SW480 (cell line): ENCODE measurements at places on chromosomes 2 and 18.
A peak's percentile ranks its signal among the peaks of the same experiment; 100 is the strongest.

- no peak for DNase-seq
Measured at GRCh38 chr2:108219688-108220087, 20.1 kb upstream of the SULT1C3 start.

DNA sequence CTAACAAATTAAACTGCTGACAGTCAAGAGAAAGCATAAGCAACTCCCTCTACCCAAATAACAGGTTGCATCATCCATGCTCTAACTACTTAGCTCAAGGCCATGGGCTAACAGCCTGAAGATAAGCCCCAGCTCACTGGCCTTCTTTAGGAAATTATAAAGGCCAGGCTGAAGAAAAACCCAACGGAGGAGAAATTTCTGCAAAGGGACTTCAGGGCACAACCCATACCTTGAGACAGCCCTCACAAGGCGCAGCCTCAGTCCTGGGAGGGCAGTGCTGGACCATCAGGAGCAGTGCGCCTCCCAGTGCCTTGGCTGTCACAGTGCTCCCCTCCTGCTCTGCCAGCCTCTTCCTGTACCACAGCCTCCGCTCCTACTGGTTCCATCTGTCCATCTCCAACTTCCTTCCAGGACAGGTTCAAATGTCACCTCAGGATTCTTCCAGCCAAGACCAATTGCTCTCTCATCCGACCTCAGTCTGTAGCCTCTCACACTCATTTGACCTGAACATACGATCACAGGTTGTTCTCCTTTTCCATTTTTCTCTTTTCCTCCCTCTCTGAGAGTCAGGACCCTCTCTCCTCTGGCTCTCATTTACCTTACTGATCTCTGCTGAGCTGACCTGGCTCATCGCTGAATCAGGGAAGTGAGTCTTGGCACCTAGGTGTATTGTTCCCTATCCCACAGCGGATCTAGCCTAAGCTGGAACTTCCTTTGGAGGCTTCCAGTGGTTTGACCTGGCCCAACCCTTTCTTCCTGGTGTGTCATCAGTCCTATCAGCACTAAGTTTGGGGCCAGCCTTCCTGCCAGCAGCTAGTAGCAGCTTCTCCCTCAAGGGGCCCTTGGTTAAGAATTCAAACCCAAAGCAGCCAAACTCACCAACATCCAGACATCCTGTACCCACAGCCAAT lies 1.9 kb downstream of the MCFD2 start:
- peak; percentile 33 for DNase-seq

DNA sequence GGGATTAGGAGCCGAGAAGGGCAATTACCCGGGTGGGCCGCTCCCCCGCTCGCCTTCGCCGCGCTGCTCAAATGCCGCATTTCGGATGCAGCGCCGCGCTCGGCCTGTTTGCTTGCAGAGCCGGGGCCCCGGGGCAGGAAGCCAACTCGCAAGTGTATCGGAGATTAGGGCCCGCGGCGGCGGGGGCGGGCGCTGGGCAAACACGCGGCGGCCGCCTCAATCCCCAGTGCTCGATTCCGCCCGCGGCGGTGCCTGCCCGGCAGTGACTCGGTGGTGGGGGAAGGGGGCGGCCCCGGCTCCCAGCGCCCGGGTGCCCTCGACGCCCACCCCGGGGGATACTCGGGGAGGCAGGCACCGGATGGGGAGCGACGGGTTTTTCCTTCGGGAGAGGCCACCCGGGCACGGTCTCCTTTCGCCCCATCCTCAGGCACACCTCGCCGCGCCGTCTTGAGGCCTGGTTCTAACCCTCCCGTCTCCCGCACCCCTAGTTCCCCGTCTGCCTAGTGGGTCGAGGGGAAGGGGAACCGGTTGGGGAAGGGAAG lies 26.6 kb upstream of the NOTO start:
- peak; percentile 31 for DNase-seq

DNA sequence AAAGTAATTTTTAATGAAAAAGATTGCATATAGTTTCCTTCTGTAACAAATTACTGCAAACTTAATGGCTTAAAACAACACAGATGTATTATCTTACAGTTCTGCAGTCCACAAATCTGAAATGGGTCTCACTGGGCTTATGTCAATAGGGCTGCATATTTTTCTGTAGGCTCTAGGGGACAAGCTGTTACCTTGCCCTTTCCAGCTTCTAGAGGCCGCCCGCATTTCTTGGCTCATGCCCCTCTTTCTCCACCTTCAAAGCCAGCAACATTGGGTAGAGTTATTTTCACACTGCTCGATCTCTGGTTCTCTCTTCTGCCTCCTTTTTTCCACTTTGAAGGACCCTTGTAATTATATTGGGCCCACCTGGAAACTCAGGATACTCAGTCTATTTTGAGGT lies 16.7 kb downstream of the COPS8 start:
- DNase-seq: no peak

DNA sequence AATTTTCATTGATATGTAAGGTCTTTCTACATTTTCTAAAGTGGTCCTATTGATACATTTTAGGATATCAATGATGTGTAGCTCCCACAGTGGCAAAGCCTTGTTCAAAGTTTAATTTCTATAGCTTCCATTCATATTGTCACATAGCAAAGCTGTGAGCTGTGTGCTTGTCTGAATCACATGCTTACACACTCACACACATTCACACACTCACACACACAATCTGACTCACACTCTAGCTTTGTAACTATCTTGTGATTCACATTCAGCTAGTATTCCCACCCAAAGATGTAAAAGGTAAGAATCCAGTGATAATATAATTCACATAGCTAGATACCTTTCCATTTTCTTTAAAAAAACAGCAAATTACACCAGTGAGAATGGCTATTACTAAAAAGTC lies 58.7 kb downstream of the MAPRE2 start:
- DNase-seq: no peak

DNA sequence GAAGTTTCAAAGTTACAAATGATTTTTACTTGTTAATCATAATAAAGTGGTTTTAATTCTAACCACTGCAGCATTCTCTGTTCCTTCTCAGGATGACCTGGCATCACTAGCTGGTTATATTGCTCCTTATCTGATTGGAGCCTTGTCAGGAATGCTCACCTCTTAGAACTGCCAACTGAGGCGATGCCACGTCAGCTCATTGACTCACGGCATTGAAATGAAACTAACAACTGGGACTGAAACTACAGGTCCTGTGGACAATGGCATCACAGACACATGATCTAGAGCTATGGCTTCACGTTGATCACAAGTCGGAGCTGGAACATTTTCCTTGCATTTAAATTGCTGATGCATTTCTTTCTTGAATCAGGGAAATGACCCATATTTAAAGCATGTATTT lies 54.9 kb upstream of the MAP2 start:
- DNase-seq: peak; percentile 66

GRCh38 chr2:71513096-71513495 lies 59.7 kb downstream of the DYSF start:
- DNase-seq: peak; percentile 13

- peak; percentile 28 for DNase-seq
Measured at GRCh38 chr18:62420151-62420512, 95.0 kb downstream of the TNFRSF11A start.

- DNase-seq: no peak
Measured at GRCh38 chr18:42068030-42068429, 113.0 kb downstream of the PIK3C3 start.

- peak; percentile 64 for DNase-seq
Measured at GRCh38 chr2:28436525-28437051, 43.9 kb downstream of the FOSL2 start.

DNA sequence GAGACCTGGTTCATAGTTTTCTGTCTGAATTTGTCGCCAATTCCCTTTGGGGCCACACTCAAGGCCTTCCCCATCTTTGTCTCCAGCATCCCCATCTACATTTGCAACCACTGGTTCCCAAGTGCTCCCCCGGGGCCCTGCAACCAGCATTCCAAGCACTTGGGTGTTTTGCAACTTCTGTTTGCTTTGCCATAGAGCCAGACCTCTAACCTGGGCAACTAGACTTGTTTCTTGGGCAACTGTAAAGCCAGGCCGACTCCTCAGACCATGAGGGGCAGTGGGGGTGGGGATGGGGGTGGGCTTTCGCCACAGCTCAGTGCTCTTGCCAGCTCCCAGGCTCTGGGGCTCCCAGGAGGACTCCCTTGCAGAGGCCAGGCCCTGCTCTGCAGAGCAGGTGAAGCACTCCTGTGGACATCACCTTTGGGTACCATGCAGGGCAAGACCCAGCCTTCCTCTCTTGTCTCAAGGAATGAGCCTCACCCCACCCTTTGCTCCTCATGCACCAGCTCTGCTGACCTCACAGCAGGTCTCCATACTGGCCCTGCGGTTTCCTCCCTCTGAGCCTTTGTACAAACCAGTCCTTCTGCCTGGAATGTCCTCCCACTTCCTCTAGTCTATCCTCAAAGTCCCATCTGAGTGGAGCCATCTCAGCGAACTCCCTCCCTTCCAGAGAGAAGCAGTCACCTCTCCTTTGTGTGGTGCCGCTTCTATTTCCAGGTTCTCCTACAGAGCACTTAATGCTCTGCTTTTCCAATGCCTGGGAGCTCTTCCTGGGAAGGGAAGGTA lies 126.7 kb upstream of the MYCN start:
- no peak for DNase-seq

DNA sequence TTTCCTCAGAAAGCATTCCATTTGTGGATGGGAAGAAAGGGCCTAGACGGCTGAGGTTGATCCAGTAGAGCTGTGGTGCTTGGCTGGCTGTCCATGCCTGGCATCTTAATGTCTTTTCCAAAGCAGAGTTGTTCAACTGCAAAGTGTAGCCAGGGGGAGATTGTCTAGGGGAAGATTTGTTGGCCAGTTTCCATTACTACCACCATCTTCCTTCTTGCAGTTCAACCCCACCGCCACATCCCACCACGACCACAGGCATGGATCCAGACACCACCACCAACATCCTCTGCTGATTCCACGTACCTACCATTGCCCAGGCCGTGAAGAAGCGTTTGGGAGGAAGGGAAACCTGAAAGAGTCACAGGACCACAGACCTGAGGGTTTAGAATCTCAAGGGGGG lies 50.7 kb upstream of the HAAO start:
- no peak for DNase-seq

GRCh38 chr18:59455728-59456276 lies 96.7 kb upstream of the LMAN1 start:
- DNase-seq: no peak
